ENCODE measurements at places on chromosomes 1 and 21. TPM values are rescaled to one million over a fixed set of nuclear protein-coding genes. Genes with fewer than 3 reads are reported as not detected.

Gene RGS4
- not detected for total RNA-seq

Gene OR2AK2
- total RNA-seq: not detected

- H3K36me3 ChIP-seq: no peaks in the 10 kb centered on the region
- H3K4me3 ChIP-seq: no peak overlapping the region
- no peak overlapping the region for H3K27ac ChIP-seq
- no peaks in the 10 kb centered on the region for H3K27me3 ChIP-seq
- no peak for DNase-seq
Measured at GRCh38 chr21:46171996-46172862, 12.0 kb downstream of the SPATC1L start.

DNA sequence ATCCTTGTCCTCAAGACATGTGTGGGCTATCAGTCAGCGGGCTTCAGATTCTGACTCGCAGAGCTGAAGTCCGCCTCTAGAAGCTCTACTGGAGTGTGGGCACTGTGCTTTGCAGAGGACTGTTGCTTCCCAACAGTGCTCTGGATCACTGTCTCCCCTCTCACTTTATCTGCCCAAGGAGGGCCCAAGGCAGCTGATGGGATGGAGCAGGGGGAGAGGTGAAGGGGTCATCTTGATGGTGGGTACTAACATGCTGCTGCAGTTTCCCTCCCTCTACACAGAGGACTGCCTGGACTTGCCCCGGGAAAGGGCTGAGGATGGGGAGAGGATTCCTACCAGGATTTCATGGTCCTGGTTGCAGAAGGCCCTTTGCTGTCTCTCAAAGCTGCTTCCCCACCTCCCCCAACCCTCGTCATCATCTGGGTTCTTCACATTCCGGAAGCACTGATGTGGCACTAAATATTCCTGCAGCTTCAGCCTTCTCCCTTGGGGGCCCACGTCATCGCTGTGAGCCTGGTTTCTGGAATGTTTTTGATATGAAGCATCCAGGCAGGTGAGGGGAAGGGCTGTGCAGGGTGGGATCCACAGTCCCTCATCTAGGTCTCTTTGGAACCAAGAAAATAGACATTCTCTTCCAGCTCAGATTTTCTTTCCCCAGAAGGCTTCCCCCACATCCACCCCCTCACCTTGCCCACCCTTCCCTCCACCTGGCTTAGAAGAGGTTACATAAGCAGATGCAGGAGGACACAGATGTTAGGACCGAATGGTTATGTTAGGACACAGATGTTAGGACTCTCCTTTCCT lies 23.2 kb downstream of the NUAK2 start:
- no peak overlapping the region for H3K4me3 ChIP-seq
- H3K36me3 ChIP-seq: no peaks in the 10 kb centered on the region
- no peak for DNase-seq
- H3K4me1 ChIP-seq: peaks cover 6% of the 10 kb centered on the region

All from GM12878 (cell line).